ENCODE measurements at places on chromosomes 3 and 15.

GRCh38 chr3:23341147-23341838 is 138.2 kb downstream of the UBE2E2 start:
- no peak for DNase-seq

DNA sequence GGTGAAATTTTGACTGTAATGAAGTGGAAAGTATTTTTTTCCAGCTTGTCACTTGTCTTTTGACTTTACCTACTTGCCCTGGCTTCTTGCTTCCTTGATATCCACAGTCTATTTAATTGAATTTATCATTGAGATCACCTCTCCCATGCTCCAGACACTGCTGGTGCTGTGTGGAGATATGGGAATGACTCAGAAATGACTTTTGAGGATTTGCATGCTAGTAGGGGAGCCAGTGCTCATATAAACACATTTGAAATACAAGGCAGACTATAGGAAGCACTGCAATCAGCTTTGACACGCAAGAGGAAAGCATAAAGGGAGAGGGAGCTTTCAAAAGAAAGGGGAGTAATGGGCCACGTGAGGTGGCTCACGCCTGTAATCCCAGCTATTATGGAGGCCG is 7.3 kb upstream of the TRPM1 start:
- no peak for DNase-seq

DNA sequence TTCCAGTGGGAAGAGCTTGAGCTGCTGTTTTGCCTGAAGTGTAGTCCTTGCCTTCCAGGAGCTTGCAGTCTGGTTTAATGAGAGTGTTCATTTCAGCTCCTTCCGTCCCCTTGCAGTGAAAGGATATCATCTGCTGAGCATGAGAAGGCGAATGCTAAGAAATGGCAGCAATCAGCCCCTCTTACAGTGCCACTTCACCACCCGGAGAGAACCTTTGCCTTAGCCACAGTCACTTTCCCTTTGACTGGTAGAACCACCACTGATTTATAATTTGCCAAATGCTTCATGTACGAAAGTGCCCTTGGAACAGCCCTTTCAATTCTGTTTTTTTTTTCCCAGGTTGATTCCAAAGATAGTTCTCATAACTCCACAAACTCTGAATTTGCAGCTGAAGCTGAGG is 11.5 kb downstream of the TATDN2 start:
- DNase-seq: no peak

GRCh38 chr15:98902931-98903330 is 104.7 kb downstream of the PGPEP1L start:
- no peak for DNase-seq

- DNase-seq: no peak
Observed at GRCh38 chr3:66021731-66022131, 17.0 kb downstream of the MAGI1 start.

- no peak for DNase-seq
Observed at GRCh38 chr3:138877226-138877625, 42.5 kb upstream of the PIK3CB start.

DNA sequence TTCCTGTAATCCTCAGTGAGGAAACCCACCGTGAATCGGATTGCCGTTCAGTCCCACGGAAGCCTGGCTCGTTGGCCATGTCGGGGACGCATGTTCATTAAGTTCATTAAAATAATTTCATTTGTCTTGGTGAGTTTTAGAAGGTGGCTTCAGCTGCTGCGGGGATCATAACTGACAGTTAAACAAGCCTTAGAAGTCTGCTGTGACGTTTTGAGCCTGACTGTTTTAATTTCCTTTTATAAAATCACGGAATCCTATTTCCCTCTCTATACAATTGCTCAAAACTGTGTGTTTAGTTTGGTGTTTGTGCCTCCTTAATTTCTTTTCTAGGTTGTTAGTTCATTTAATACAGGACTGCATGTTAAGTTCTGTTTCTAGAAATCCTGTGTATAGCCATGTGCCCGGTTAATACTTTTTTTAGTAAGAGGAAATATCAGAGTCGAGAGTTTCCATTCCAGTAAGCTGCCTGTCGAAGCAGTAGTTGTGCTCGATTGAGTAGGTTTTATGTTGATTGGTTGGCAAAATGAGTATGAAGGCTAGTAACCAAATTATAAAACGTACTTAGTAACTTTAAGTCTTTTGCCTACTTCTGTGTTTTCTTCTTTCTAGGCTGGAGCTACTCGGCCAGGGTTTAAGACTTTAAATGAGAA is 705 bp downstream of the NIPA2 start:
- DNase-seq: no peak

DNA sequence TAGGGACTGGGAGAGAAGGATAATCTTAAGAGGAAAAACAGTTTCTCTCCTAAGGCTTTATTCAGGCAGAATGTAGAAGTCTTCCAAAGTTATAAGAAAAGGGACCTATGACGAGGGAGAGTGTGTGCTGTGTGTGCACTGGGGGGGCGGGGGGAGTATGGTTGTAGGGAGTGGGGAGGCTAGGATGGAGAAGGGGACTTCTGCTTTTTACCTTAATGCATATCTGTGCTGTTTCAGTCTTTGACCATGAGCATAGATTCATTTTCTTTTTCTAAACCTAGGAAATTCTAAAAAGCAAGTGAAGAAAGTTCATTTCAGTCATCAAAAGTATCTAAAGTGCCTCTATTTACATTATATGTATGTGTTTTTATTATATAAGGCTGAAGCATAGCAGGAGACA is 52.6 kb upstream of the RASA2 start:
- no peak for DNase-seq

DNA sequence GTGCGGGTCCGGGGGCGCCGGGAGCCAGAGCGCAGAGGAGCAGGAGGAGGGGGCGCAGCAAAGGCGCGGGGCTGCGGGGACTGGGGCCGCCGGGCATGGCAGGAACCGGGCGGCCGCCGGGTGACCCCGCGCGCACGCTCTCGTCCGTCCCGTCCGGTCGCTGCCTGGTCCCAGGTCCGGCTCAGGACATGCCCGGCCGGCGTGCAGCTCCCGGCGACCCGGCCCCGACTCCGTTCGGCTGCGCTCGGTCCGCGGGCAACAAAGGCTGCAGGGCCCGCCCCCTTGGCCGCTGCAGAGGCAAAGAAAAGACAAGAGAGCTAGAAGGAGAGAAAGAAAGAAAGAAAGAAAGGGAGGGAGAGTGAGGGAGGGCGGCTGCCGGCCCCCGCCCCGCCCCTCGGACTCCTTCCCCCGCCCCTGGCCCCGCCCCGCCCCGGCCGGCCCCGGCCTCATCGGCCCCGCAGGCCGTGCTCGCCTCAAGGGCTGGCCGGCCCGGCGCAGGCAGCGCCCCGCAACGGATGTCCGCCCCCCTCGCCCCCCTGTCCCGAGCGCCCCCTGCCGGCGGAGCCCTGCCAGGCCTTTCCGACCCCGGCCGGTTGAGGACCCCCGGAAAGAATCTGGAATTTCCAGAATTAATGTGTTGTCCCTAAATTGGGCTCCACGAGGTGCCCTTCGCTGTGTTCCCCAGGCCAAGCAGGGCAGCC is at the start of gene ADAMTS7:
ADAMTS7 (minus strand) TSS at position 341 of the 701 bp plus-strand sequence; CDS start at position 97, 244 bp downstream.
- DNase-seq: no peak

- no peak for DNase-seq
Observed at GRCh38 chr3:150073031-150073430, 102.3 kb upstream of the PFN2 start.

- DNase-seq: no peak
Observed at GRCh38 chr15:59140422-59141226, 35.7 kb downstream of the CCNB2 start.

GRCh38 chr3:32309654-32310242 is 71.3 kb downstream of the CMTM8 start:
- no peak for DNase-seq

GRCh38 chr3:30221619-30222018 is 384.8 kb upstream of the TGFBR2 start:
- DNase-seq: no peak

All from keratinocyte (primary cell).